NCI-H1105 (cell line): ENCODE measurements at places on chromosomes 12 and 14.

DNA sequence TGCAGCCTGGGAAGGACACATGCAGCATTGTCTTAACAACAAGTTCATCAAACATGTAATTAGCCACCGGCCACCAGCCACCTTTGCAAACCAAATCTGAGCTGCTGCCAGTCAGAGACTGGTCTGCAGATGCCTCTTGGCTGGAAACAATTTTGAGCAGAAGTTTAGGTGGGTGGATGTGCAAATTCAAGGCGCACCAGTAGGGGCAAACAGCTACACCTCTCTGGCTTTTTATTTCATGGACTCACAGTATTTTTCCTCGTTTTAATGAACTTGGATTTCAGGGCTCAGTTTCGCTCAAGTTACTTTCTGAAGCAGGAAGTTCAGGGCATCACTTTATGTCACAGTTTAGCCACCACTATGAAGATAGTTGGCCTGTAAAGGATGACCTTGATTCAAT, 94.3 kb downstream of the OTX2 start:
- DNase-seq = no peak

DNA sequence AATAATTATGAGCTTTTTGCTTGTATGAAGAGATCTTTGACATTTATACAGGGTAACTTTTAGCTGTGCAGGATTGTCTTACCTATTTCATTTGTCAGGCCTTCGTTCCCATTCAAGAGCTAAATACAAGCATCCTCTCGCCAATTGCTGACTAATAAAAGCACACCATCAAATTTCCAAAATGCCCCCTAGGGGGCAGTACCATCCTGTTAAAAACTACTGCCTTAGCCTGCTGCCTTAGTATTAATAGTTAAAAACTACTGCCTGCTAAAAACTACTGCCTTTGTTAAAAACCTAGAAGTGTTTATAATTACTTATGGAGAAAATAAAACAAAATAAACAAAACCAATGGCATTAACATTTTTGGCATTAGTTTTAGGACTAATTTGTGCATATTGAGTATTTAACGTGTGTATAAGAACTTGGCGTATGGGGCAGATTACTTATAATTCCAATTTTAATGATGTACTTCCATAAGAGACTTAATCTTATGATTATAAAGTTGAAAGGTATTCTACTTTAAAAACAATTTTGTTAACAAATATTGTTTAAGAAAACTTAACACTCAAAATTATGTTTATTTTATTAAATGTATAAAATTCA, 3.0 kb upstream of the IFI27L2 start:
- DNase-seq = peak; percentile 59

DNA sequence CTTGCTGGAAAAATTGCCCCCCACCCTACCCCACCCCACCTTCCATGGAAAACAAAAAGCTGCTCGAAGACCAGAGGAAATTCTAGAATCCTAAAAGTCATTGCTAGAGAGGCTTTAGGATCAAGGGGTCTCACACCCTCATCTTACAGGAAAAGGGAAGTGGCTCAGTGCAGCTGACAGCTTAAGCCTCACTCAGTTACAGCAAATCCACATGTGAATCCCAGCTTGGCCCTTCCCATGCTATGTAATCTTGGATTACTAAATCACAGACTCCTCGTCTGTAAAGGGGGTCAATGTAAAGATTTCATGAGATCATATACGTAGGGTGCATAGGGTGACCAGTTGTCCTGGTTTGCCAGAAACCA, 25.9 kb downstream of the CMKLR1 start:
- no peak for DNase-seq

DNA sequence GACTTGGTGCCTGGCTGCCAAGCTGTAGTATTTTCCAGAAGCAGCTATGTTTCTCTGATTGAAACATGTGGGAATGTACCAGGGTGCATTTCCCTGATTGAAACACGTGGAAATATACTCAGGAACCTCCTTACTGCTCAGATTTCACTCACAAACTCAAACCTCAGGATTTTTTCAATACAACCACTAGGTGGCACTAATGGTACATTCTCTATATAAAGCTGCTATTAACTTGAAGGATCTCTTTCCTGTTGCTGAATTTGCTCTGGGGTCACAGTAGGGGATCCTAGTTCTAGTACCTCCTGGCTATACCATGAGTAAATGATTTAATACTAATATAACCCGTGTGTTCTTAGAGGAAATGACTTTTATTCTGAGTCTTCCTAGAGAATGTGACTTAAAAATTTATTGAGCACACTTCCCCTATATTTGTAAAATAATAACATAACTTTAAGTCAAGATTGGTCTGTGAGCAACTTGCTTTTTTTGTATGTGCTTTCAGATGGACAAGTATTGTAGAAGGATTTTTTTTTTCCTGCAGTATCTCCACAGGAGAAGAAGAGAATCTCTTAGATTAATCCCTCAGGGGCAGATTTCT, 173.8 kb upstream of the MIS18BP1 start:
- peak; percentile 36 for DNase-seq

GRCh38 chr14:92563359-92563758, 49.8 kb downstream of the RIN3 start:
- DNase-seq = no peak

DNA sequence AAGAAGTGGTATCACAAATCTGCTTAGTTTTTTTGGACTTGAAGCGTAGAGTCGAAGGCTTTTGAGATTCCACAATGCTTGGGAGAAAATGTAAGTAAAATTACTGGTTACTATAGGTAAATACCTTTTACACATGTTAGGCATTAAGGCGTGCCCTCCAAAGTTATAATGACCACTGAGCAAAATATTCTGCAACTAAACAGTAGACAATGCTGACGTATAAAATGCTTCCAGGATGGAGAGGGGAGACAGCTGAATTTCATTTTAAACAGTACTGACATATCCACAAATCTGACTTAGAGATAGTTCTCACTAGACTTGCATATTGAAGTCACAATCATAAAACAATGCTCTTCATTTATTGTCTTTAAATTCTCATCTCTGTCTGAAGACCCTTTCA, 144.5 kb upstream of the DCN start:
- no peak for DNase-seq

DNA sequence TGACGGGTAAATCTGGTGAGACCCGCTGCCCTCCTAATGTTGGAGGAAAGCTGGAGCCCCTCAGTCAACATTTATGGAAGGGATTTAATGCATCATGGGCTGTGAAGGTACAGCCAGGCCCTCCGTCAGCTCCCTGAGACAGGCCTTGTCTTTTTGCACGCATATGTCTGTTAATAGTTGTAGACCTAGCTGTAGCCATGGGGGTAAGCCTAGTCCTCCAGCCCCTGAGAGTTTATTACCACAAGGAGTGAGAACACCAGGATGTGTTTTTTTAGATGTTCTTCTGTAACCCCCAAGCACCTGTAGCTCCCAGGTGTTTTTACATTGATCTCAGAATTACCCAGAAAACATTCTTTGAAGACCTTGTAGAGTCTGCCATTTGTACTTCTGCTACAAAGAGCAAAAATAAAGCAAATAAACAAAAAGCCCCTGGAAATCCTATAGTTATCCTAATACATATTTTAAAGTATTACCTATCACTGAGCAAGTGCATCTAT, 25.5 kb downstream of the ETV6 start:
- no peak for DNase-seq

DNA sequence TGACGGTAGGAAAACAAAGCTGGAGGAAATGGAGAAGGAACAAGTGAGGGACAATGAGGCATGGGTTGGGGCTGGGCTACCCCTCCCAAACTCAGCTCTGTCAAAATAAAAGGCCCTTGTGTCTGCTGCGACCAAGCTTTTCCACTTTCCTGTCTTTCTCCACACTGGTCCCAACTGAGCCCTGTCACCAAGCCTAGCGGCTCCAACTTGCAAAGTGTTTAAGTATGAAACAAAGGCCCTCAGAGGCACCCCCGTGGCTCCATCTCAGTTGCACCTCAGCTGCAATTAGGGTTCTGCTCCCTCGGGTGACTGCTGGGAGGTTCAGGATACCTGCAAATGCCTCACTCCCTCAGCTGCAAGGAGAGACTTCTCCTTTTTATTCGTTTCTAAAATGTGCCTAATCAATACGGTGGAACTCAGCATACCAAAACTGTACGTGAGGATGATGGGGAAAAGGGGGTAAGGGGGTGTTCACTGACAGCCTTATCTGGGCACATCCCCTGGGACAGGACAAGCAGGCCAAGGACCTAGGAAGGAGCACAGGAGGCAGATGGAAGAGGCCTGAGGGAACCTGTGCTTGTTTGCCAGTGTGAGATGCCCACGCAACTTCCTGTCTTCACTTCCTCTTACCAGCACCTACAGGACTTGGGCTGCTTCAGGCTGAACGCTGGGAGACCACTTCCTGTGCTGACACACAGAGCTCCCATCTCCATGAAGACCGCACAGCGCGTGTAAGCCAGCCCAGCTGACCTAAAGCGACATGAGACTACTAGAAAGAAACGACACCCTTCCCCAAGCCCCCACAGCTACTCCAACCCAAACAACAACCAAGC, 8.9 kb downstream of the VAMP1 start:
- no peak for DNase-seq

DNA sequence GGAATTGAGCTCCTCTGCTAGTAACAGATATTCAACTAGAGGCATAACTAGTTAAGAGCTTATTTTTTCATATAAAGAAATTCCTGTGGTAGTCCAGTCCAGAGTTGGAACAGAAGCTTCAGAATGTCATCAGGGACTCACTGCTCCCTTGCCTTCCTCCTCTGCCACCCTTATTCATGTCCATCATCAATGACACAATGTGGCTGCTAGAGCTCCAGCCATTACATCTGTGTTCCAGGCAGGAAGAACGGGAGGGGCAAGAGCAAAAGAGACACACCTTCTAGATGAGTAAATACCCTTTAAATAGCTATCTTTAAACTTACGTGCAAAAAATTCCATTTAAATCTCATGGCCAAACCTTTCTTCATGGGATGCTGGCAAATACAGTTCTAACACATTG, 47.3 kb upstream of the HMGA2 start:
- no peak for DNase-seq

DNA sequence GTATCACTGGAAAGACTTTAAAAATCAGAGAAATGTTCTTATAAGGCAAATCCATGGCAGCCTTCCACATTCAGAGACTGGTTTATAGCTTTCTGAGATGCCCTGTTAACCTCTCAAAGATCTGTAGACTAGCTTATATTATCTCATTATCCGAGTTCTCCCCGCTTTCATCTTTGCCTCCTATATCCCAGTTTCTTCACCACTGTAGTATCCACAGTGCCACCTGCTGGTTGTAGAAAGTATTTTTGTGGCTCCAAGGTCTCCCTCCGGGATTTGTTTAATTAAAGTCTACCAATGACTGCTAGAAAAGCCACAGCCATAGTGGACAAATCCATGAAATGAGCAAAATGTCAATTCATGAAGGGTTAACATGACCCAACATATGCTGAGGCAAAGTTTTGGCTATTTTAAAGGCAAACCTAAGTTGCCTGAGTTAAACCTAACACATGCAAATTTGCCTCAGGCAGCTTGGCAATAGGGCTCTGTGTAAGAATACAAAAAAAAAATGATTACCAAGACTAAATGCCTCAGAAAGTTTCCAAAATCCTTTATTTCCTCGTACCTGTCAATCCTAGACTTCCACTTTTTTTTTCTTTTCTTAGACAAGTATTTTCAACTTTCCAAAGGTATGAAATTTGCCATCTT, 218.8 kb upstream of the BMP4 start:
- peak; percentile 69 for DNase-seq

DNA sequence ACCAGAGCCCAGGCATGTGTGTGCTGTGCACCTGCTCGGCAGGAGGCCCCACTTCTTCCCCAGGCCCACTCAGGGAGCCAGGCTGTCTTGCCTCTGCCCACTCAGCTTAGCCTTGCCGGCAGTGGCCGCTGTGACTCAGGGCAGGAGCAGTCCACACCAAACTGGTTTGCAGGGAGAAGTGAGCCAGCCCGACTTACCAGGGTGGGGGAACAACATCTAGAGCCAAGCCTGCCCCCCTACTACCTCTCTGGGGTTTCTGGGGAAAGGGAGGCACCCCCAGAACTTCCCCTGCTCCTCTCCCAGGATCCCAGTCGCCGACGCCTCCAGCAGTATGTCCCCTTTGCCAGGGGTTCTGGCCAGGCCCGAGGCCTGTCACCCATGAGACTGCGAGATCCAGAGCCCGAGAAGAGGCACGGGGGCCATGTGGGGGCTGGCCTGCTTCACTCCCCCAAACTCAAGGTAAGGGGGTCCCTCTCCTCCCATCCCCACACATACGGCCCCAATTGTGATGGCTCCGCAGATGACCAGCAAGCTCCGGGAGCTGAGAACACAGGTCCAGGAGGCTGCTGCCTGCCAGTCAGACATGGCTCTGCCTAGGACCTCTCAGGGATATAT, 3.0 kb downstream of the PLEKHG6 start:
- no peak for DNase-seq

- DNase-seq = no peak
Observed at GRCh38 chr12:130873106-130873795, 1.4 kb downstream of the RAN start.

GRCh38 chr12:119113496-119113986, 65.2 kb upstream of the HSPB8 start:
- DNase-seq = peak; percentile 52

DNA sequence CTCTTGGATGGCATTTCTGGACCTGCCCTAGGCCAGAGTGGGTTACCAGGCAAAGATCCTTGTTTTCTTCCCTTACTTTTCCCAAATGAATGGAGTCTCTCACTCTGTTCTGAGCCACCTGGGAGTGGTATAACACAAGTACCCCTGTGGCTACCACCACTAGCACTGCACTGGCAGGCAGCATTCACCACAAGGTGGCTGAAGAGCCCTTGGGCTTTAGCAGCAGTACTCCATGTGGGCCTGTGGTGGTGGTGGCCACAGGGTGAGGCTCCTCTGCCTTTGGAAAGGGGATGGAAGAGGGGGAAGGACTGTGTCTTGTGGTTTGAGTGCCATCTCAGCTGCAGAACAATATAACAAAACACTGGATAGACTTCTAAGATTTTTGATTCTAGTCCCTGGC, 38.1 kb upstream of the LMNTD1 start:
- no peak for DNase-seq

DNA sequence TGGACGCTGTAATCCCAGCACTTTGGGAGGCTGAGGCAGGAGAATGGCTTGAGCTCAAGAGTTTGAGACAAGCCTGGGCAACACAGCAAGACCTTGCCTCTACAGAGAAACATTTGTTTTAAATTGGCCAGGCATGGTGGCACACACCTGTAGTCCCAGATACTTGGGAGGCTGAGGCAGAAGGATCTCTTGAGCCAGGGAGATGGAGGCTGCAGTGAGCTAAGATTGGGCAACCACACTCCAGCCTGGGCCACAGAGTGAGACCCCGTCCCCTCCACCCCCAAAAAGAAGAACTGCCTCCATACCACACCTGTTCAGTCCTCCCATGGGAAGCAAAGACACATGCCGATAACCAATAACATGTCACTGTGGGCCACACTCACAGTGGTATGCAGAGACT, 19.2 kb downstream of the CCDC85C start:
- DNase-seq = no peak
